Putamen (tissue), 1 donor: ENCODE measurements at places on chromosomes 13 and 19.

DNA sequence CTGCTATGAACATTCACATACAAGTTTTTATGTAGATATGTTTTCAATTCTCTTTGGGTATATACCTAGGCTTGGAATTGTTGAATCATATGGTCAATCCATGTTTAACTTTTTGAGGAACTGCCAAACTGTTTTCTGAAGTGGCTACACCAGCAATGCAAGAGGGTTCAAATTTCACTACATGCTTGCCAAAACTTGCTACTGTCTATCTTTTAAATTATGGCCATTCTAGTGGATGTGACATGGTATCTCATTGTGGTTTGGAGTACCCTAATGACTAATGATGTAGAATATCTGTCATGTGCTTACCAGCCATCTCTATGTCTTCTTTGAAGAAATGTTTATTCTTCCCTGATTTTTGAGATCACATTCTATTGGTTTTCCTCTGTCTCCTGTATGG is 860.3 kb downstream of the DIAPH3 start:
- no peak for DNase-seq

DNA sequence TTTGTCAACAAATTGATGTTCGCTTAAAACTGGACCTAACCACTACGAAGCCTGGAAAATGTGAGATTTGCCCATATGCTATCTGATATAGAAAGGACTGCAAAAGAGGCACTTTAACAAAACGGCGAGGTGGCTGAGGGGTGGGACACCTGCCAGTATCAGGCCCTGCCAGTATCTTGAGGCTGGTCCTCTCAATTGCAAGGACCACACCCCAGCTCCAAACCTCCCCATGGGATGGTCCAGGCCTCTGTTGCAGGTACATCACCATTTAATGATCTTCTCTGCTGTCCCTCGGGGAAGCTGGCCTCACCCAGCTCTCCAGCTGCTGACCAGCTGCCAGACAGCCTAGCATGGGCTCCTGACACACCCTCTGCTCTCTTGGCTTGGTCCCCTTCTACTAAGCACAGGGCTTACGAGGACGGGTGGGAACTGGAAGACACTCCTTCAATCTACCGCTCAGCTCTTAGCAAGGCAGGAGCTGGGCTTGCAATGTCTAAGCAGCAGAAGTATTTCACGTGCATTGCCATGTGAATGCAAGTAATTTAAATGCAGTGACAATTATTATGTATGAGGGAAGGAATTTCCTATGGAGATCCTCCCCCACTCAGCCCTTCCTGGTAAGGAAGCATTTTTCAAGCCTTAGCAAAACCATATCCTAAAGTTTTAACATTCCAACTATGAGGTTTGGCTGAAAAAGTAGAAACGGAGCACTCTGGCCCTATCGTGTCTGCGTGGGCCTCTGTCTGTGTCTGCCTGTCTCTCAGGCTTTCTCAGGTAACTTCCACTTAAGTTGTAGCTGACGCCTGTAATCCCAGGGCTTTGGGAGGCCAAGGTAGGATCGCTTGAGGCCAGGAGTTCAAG is 63.9 kb downstream of the LATS2 start:
- DNase-seq: peak; percentile 55

DNA sequence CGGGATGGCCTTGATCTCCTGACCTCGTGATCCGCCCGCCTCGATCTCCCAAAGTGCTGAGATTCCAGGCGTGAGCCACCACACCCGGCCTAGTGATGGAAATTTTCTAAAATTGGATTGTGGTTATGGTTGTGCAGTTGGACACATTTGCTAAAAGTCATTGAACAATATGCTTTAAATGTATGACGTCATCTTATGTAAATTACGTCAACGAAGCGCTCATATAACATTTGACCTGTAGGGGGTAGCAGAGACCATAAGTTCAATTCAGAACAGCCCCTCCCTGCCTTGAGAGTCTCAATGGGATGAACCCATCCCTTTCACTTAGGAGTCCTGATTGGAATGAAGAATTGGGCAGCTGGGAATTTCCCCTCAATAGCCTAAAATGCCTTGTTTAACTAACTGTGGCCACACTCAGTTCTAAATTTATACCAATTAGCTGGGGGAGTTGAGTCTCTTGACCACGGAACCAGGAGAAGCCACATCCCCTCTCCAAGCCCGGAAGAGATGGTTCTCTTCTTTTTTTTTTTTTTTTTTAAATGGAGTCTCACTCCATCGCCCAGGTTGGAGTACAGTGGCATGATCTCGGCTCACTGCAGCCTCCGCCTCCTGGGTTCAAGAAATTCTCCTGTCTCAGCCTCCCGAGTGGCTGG is 15.2 kb upstream of the TLE6 start:
- DNase-seq: peak; percentile 72

DNA sequence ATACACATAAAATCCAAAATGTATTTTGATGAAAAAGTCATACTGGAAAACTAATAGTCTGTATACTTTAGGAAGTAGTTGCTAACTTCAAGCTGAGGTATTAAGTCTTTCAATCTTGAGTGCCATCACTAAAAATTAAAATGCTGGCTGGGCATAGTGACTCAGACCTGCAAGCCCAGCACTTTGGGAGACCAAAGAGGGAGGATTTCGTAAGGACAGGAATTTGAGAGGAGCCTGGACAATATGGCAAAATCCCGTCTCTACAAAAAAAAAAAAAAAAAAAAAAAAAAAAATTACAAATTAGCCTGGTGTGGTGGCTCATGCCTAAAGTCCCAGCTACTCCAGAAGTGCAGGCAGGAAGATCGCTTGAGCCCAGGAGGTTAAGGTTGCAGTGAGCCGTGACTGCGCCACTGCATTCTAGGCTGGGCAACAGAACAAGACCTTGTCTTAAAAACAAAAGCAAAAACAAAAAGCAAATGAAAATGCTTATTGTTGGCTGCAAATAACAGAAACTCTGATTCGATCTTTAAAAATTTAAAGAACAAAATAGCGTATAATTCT is 1994.2 kb upstream of the PCDH20 start:
- DNase-seq: no peak

DNA sequence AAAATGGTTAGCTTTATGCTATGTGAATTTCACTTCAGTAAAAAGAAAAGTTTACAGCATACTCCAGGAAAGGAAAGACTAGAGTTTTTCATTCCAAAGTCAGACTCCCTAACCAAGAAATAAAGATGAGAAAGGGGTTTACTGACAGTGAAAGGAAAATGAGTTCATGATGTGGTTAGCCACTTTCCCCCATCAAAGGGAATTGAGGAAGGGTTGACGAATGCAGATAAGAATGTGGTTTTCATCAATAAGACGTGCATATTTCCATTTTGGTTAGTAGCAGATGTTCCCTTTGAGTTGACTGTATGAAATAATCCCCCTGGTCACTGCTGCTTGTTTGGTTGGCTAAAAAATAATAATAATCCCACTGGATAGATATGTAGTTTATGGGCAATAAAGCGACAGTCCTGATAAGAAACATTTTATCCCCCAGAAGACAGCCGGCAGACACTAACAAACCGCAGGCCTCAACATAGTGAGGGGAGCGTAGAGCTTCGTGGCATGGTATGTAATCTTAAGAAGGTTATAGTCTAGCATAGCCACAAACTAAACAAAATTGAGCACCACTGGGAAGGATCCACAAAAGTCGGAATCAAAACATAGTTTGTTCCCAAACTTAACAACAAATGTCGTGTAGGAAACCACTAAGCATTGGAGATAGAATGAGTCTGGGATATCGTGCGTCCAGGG is 114.8 kb downstream of the COL4A2 start:
- no peak for DNase-seq

DNA sequence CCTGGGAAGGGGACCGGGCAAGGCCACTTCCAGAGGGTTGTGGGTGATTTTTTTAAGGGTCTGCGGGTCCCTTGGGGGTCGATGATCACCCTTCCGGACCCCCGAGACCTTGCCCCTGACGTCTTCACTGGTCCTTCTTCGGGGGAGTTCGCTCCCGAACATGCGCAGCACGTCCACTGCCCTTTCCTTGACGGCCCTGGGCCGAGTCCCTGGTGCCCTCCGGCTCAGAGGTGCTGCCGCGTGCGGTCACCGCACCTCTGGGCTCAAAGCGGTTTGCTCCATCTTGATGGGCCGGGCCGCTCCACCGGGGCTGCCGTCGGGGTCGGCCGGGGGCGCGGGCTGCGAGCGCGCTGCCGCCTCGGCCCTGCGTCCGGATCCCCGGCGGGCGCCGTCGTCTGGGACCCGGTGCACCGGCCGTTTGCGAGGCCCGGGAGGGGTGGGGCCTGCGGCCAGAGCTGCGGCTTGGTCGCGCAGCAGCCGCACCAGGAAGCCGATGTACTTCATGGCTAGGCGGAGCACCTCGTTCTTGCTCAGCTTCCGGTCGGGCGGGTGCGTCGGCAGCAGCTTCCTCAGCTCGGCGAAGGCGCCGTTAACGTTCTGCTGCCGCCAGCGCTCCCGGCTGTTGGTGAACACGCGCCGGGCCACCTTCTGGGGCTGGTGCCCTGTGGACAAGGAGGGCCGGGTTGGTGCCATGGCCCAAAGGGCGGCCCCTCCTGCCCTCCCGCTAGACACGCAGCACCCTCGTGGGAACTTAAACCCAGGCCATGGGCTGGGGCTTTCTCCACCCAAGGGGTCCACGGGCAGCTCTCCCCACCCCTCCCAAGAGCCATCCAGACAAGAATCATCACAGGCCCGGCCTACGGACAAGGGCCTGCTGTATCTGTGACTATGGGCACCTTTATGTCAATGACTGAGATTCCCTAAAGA is 3.3 kb downstream of the LYL1 start:
- no peak for DNase-seq

GRCh38 chr13:46556418-46556779 is 3.4 kb downstream of the LRCH1 start:
- DNase-seq: no peak

DNA sequence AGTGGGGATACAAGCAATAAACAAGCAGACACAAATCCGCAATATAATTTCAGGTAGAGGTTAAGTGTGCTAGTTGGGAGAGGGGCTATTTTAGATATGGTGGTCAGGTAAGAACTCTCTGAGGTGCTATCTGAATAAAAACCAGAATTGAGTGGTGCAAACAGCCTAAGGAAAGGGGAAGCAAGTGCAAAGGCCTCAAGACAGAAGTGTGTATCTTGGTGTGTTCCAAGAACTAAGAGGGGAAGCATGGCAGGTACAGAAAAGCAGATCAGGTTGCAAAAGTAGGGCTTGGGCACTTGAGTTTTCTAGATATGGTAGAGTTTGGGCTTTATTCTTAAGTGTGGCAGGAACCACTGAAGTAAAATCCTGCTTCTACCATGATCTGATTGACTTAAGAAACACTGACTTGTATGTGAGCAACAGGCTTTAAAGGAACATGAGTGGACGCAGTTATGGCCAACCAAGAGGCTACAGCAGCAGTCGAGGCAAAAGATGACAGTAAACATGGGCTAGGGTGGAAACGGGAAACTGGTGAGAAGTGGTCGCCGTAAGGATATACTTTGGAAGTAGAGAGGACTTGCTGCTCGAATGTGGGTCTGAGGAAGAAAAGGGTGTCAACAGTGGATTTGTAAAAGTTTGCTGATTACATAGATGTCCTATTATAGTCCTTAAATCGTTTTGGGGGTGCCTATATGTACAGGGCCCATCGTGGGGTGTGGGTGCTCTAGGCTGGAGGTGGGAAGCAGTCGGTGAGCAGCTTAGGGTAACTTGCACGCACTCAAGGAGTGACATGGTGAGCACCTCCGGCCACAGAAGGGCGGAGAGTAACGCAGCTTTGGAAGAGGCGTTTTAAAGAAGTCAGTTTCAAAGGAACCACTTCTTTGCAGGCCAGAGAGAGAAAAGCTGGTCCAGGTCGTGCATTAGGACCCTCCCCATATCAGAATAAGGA is 677 bp downstream of the TGDS start:
- no peak for DNase-seq

DNA sequence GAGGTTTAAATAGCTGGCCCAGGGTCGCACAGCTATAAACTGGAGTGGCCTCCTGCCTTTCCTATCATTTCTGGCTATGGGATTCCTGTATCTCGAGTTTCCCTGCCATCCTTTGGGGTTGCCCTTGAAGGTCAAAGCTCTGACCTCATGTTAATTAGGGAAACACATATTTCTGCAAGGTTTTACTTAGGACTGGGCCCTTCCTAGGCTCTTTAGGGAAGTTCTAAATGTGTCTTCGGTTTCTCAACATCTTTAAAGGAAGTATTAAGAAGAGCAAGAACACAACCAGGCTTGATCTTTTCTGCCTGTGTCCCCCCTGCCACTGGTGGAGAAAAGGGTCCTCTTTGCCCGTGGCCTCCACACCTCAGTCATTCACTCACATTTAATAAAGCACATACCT is 10.8 kb downstream of the LCP1 start:
- DNase-seq: no peak

DNA sequence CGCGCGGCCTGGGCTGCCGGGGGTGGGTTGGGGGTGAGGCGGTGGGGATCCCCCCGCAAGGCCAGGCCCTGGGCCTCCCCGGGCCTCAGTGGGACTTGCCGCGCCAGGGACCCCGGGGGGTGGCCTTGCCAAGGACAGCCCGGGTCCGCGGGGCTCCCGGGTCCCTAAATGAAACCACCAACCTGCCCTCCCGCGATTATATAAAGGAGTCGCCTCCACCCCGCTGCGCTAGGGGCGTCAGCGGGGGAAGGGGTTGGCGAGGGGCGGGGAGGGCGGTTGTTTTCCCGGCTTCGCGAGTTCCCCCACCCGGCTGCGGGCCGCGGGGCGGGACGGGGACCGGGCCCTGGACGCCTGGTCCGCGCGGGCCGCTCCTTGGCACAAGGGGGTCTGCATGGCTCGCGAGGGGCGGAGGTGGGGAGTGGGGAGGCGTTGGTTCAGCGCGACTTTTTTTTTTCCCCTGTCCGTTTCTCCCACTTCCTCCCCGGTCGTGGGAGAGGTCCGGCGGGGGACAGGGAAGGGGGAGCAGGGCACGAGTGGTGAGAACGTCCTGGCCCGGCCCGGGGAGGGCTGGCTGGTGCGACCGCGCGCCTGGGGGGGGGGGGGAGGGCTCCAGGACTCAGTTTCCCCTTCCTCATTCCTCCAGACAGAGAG is 822 bp upstream of the ZBTB7A start:
- no peak for DNase-seq

DNA sequence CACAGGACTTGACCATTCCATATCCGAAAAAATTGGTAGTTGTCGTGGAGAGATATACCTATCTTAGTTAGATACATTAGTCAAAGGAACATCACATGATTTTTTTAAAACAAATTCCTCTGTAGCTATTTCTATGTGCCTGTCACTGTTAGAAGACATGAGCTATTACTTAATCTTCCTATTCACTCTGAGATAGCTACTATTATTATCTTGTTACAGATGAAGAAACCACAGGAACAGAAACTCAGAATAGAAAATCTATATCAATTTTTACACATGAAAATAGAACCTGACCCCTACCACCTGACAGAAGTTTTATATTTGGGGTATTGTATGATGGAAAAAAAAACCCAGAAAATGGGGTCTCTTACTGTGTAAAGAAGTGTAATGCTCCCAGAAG is 68.9 kb upstream of the TDRD3 start:
- peak; percentile 6 for DNase-seq

DNA sequence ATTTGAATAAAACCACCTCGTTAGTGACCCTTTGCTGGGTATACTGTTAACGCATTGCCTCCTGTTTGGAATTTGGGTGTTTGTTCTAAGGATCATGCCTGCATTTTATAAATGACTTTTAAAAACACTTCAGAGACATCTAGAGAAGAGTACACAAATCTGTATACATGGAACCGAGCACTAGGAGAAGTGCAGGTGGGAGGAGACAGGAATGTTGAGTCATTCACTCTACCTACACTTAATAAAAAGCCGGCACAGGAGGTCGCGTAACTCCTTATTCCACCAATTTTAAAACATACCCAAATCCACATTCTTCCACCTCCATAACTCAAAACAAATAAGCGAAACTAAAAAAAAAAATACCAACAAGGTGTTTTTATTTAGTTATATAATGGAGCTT is 48.6 kb downstream of the FGF9 start:
- DNase-seq: no peak

GRCh38 chr13:54945973-54946372 is 1917.4 kb downstream of the OLFM4 start:
- no peak for DNase-seq
